ENCODE measurements at places on chromosomes 3 and 15.

DNA sequence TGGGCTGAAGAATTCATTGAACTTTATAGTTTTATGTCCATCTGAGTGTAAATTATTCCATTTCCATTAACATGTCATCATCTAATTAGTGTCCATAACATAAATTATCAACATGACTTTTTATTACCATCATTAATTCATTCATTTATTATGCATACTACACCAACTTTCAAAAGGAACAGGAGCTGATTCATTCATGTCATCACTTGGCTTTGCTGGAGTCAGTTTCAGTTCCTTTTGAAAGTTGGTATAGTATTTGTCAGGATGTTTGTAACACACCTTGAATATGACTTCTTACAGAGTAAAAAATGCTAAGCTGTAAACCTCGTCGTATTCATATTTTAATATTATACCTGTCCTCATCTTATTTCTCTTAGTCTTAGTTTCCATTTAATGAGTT is 298.0 kb upstream of the RBMS3 start:
- DNase-seq = no peak

DNA sequence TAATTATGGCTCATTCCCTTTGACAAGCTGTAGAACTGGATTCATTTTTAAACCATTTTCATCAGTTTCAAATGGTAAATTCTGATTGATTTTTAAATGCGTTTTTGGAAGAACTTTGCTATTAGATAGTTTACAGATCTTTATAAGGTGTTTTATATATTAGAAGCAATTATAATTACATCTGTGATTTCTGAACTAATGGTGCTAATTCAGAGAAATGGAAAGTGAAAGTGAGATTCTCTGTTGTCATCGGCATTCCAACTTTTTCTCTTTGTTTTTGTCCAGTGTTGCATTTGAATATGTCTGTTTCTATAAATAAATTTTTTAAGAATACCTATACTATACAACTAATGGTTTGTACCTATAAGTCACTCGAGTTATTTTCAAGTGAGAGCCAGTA is 62.7 kb downstream of the PXYLP1 start:
- no peak for DNase-seq

- no peak for DNase-seq
Observed at GRCh38 chr3:36295296-36295695, 85.0 kb upstream of the STAC start.

DNA sequence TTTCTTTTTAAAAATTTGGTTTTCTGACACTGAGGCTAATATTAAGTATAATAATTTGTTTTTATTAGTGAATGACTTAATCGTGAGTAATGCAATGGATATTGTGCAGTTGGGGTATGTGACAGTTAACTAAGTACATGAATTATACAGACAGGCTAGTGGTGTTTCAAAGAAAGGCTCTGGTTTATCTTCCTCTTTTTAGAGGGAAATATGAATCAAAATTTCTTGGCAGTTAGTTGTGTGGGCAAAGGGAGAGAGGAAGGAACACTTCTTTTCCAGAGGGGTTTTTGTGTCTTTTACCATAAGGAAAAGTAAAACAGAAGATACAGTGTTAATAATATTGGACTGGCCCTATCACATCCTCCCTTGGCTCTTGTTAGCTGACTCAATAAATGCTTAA is 2.7 kb downstream of the ZNF654 start:
- no peak for DNase-seq

DNA sequence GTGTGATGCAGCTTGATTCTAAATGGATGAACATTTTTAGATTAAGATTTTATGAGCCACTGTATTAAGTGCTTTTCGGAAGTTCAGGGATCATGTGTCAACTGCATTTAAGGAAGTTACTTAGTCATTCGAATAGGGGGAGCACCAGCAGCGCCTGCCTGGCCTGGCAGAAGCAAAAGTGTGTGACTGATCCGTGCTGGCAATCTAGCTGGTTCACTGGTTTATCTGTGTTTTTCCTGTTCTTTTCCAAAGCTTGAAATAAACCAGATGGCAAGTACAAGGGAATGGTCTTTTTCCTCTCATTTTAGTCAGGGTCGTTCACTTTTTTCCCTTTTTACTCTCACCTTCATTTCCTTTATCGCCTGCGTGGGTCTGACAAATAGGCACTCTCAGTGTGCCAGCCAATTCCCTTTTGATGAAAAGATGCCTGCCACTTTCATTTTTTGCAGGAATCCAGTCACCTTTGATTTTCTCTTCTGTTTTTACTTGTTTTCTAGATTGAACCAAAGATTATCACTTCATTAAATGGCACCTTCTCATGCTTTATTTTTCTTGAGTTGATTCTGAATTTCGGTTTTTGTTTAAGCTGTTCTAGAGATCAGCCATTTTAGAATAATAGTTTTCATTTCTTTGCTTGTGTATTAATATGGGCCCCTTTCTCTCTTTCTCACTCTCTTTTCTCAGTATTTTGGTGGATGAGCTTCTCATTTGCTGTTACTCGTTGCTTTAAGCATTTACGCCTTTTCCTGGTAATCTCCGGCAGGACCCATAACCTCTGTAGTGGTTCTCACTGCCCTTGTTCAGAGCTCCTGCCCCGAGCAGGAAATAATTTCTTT is 2.8 kb downstream of the ABHD2 start:
- peak; percentile 59 for DNase-seq

All from stimulated activated CD4-positive, alpha-beta T cell treated with anti-CD3 and anti-CD28 coated beads, Interleukin-4, amount 100 ng/mL, for 24 hours (primary cell).